ENCODE measurements at places on chromosomes 11 and 22.

DNA sequence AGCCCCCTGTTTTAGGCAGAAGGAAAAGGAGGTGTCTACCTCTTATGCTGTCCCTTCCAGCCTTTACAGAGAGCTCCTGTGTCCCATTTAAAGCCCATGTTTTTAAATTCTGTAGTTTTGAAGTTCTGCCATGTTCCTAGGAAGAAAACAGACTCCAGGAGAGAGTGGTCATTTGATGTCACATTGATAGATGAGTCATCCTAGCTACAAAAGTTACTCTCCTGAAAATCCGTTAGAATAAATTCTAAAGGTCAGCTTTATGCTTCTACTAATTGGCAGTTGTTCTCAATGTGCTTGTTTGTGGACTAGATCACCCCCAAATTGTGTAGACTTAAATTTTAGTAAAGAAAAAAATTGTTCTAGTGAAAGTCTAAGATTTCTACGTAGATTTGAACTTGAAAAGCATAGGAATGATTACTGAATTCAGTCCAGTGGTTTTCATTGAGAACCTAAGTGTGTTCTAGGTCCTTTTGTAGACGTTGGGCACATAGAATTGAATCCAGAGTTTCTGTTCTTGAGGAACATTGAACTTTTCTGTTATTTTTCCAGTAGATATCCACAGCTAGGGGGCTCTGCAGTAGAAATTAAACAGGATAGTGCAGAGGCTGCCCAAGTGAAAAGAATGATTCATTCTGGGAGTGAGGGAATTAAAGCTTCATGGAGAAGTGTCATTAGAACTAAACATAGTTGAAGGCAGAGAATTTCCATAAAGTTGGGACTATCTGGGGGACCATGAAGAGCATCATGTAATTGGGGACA is 140.6 kb upstream of the RASSF10 start:
- no peak for DNase-seq

DNA sequence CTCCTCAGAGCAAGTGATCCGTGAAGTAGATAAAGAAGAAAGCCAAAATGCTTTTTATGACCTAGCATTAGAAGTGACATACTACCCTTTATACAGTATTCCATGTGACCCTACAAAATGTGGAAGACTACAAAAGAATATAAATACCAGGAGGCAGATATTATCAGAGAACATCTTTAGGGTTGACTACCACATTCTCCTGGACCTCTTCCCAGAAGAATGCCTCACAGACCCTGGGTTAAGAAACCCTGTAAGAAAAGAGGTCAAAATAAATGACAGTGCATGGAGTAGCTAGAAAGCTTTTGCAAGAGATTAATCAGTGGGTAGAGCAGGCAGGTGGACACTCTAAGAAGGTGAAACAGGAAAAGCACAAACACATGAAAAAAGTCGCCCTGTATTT is 69.2 kb downstream of the FANCF start:
- no peak for DNase-seq

DNA sequence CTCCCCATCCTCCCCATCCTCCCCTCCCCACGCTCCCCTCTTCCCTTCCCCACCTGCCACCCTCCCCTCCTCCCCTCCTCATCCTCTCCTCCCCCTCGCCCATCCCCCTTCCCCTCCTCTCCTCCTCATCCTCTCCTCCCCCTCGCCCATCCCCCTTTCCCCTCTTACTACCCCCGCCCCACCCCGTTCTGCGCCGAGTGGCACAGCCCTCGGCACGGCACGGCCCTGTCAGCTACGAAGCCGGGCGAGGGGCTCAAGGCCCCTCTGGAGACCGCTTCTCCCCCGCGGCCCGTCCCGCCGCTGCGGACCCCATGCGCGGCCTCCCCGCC is 449.9 kb downstream of the OPCML start:
- no peak for DNase-seq

GRCh38 chr22:37725551-37726240 is 28.8 kb downstream of the TRIOBP start:
- no peak for DNase-seq

- no peak for DNase-seq
These were observed 217.0 kb upstream of the PGR start for GRCh38 chr11:101346591-101346990.

DNA sequence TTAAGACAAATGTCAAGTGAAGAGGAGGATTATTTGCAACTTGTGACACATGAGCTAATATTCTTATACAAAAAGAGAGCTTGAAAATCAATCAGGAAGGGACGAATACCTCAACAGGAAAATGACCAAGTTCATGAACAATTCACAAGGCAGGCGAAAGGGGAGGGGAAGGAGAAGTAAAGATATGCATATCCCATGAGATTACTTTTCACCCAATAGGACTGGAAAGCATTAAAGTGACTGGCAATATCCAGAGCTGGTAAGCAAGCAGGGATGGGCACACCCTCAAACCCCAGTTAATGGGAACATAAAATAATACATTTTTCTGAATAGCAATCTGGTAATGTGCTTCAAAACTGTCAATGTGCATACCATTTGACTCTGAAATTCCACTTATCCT is 129.5 kb downstream of the SLC1A2 start:
- DNase-seq, result no peak

DNA sequence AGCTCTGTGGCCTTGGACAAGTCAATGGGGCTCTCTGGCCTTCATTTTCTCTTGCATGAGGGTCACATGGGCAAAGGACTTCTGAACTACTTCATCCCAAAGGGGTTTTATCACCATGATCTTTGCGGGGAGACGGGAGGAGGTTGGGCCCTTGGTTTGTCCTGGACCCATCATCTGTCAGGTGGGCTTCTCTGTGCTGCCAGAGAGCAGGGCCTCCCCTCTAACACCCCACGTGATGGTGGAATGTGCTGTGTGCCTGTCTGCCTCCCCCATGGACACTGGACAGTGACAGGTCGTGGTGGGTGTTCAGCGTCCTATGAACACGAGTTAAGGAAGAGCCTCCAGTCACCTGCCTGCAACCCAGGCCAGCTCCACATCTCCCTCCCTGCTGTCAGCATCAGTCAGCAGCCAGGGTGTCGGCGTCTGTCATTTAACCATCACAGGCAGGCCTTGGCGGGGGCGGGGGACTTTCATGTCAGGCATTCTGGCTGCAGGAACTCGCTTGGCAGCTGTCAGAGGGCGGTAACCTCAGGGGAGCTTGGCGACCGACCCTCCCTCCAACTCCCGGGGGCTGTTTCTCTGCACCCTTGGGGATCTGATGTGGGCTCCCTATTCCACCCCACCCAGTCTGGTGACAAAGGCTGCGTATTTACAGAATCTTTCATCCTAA is 2.6 kb upstream of the SUN2 start:
- DNase-seq, result no peak

DNA sequence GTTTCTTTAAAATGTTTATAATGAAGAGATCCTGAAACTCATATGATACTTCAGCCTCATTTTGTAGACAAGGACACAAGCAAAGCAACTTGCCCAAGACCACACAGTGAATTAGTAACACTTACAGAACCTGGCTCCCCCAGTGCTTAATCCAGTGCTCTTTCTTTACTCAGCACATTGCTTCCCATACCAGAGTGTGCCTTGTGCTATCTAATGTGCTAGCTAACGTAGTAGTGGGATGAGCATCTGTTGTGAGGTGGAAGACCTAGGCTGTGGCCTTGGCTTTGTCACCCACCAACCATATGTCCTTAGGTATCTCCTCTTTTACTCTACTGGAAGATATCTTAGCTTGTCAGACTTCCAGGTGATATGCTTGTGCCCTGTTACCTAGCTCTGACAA is 5.1 kb downstream of the SPCS2 start:
- no peak for DNase-seq

GRCh38 chr11:10653261-10653660 is 40.3 kb downstream of the IRAG1 start:
- no peak for DNase-seq

GRCh38 chr11:68965901-68966853 is 14.6 kb downstream of the MRGPRD start:
- no peak for DNase-seq

- no peak for DNase-seq
These were observed 5.9 kb upstream of the ALKBH3 start for GRCh38 chr11:43874738-43875137.

DNA sequence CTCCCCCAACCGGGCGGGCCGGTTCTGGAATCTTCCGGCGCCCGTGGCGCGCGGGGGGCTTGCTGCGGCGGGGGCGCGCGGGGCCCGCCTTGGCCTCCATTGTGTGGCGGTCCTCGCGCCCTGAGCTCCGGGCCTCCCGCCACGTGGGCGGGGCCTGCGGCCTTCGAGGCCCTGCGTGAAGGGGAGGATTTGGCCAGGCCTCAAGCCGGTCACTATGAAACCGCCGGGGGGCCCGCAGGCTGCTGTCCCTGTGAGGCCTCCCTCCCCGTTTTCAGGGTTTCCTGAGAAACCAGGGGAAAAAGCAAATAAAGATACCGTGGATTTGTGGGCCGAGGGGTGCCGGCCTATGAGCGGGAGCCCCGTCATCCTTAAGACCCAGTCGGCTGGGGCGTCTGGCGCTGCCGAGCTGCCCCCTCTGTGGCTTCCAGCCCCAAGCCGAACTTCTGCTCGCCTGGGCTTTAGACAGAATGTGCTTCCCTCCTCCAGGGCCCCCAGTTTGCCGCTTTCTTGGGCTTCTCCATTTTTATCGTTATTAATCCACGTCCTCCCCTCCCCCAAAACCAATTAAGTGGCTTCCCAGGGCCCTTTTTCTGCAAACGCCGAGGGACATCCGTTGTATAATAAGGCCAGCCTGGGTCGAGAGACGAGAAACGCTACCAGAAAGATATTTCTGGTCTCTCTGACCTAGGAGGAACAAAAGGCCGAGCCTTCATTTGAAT is 602 bp downstream of the EWSR1 start:
- DNase-seq, result no peak

- no peak for DNase-seq
These were observed 87.2 kb upstream of the CADM1 start for GRCh38 chr11:115591380-115591779.

GRCh38 chr11:64538501-64538951 is 52.5 kb upstream of the SLC22A12 start:
- no peak for DNase-seq

DNA sequence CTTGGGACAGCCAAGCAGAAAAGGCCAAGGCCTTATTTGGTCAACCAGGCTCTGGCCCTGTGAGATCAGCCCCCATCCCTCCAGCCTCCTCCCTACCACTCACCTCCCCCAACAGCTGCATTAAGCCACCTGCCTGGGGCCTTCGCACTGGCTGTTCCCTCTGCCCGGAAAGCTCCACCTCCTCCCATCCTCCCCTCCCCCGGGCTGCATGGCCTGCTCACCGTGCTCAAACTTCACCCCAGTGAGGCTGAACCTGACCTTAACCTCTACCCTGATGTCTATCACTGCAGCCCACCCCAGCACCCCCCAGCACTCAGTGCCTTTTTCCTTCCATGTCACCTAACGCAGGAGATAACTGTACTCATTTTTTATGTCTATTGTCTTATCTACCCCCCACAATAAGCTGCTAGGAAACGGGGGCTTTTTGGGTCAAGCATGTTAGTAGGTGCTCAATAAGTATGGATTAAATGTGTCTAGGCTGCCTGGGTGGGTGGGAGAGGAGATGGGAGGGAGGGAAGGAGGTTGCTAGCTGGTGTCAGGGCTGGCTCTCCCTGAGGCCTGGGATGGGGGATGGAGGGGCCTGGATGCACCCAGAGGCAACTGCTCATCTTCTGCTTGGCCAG is 912 bp downstream of the PTPRCAP start:
- no peak for DNase-seq

DNA sequence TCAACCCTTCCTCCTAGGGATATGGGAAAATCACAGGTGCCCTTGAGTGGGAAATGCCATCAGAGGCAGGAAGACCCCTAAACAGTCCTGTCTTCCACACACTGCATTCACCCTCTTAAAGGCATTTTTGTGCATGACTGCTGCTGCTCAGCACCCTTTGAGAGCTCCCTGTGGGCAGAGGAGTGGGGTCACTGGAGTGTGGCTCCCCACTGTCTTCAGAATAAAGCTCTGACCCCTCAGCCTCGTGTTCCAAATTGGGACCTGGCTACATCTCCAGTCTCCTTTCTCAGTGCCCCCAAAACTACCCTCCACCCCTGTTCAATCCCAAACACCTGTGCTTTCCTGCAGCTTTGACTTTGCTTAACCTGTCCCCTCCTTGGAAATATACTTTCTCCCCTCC is 46.6 kb downstream of the CHRDL2 start:
- DNase-seq, result no peak

GRCh38 chr11:98507208-98507607 is 513.5 kb upstream of the CNTN5 start:
- no peak for DNase-seq

- DNase-seq, result no peak
These were observed 14.0 kb downstream of the GALNT18 start for GRCh38 chr11:11607772-11608171.

GRCh38 chr11:90908074-90908473 is 685.2 kb upstream of the CHORDC1 start:
- DNase-seq, result no peak

DNA sequence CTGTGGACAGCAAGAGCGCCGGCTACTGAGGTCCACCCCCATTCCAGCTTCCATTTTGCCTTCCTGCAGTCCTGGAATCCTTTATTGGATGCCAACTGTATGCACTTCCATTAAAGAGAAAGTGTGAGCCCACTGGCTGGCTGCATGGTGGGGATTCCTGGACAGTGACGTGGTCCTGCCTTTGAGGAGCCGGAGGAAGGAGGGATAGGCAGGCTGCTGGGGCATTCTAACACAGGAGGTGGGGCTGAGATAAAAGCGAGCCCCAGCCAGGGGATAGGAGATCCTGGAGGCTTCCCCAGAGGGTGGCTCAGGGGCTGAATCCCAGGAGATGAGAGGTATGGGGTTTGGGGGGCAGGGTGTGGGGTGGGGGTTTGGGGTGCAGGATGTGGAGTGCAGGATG is 984.7 kb downstream of the BRD1 start:
- DNase-seq, result no peak

- no peak for DNase-seq
These were observed 76.0 kb downstream of the MYEOV start for GRCh38 chr11:69369945-69370344.

DNA sequence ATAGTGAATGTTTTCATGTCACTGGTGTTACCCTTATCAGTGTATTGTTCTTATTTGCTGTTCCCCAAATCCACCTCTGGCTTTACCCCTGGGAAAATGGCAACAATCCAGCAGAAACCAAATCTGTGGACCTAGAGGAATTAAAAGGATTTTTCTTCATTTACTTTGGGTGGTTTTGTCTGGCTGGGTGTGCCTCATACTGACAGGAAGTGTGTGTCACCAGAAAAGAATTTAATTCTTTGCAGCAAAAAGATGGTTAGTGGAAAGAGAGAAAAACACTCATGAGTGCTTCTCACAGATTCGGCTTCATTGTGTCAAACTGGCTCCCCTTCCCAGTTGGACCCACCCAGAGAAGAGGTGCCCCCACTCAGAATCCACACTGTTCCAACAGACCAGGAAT is 38.9 kb downstream of the FZD4 start:
- no peak for DNase-seq

DNA sequence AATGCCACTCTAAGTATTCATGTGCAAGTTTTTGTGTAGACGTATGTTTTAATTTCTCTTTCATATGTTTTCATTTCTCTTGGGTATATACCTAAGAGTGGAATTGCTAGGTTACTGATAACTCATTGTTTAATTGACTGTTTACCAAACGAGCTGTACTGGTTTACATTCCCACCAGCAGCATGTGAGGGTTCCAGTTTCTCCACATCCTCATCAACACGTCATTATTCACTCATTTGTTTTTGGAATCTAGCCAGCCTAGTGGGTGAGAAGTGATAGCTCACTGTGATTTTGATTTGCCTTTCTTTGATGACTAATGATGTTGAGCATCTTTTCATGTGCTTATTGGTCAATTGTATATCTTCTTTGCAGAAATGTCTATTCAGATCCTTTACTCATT is 4.0 kb downstream of the ANKRD13D start:
- DNase-seq, result no peak

- no peak for DNase-seq
These were observed 37.3 kb upstream of the XBP1 start for GRCh38 chr22:28837640-28838039.
